ENCODE measurements at places on chromosomes 4 and X. TPM values are rescaled to one million over a fixed set of nuclear protein-coding genes. Genes with fewer than 3 reads are reported as not detected.

The TRIML2 gene
- total RNA-seq, result 9.6 TPM

DNA sequence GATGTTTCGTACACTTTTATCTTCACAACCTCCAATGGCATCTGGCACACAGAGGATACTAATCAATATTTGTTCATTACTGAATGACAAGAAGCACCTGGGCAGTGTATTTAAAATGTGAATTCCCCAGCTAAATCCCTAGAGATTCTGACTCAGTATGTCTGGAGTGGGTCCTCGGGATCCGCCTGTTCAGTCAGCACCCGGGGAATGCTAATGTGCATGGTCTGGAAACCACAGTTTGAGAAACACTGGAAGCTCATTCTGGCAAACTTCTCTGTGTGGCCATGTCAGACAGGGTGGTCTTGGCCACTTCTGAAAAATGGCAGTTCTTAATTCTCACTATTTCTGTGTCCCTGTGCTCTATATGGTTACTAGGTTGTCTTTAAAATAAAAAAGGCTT lies 138.8 kb upstream of the VCX start:
- no peak for DNase-seq

DNA sequence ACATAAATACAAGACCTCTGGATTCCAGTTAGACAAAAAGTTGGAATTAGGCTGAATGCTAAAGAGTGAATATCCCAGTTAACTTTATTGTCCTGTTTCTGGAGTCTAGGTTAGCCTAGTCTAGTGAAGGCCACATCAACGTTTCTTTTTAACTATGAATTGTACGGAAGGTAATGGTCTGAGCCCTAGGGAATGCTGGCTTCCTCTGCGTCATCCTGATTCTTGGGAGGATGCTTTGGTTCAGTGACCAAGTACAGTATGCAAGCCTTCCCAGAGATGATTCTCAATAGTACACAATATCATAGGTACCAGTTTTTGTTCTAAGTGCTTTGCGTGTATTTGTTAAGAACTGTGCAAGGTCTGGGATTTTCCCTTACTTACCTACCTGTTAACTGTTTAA lies 11.8 kb downstream of the DIAPH2 start:
- no peak for DNase-seq

- DNase-seq, result no peak
These were observed 50.9 kb downstream of the USP26 start for GRCh38 chrX:133045986-133046385.

DNA sequence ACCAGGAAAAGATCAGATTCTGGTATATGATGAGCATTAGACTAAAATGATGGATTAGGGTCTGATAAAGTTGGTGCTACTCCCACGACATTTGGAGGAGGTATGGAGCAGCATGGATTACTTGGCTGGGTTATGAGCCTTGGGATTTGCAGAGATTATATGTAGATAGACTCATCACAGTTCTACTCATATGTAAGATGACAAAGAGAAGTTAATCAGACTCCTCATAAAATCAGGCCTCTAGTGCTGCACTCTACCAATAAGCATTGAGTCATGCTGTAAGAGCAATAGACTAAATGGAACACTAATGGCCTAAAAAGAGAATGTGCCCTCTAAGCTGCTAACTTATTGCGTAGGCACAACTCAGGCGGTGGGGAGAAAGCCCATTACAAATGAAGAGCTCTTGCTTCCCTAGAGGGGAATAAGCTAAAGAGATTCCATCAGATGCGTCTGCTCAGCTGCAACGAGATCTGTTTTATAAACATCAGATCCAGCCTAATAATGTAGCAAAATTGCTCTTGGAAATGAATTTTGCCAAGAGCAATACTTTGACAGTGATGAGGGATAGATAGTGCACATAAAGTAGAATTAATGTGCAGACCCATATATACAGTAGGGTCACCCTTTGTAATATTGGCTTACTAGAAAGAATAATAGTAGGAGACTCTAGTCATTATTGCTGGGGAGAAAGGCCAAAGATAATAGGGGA lies 17.5 kb downstream of the LIAS start:
- DNase-seq, result no peak

DNA sequence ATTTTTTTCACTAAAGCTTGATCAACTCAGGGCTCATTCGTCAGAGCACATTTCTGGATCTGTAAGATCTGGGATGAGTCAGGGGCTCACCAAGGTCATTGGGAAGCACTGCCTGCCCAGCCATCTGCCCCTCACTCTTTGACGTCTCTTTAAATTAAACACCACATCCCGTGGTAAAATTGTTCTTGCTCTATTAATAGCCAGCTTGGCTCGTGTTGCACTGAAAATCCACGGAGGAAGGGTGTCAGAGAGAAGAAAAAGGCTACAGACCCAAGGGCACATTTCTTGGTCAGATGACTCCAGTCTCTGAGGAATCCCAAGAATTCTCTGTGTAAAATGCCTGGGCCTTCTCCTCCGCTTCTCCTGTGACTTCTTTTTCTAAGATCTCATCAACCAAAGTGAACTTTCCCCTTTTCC lies 45.7 kb upstream of the GATB start:
- DNase-seq, result no peak
